ENCODE measurements at places on chromosomes 4 and X. TPM values are rescaled to one million over a fixed set of nuclear protein-coding genes. Genes with fewer than 3 reads are reported as not detected.
A peak's percentile ranks its signal among the peaks of the same experiment; 100 is the strongest.

DNA sequence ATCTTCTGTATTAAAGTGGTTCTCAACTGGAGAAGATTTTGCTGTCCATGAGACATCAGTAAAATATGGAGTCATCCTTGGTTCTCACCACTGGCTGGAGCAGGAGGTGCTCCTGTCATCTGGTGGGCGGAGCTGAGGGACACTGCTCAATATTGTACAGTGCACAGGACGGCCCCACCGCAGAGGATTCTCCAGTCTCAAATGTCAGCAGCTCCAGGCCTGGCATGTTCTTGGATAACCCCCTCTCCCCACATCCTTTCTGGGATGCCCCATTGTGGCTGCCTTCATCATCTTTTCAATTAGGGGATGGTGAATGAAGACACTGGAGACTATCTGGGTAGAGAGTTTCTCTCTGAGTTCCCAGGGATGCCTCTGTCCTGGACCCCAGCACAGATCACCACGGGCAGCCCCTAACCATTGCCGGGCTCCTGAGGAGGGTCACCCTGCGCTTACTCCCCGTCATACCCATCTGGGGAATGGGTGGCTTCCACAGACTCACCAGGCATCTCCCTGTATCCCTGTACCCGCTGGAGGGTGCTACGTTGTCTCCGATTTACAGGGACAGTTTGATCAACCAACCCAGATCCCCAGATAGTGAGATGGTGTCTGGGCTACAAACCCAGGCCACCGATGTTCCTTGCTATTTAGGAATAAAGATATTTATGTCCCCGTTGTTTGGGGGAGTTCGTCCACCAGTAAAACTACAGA is 21.9 kb upstream of the P2RY8 start:
- no peaks in the 10 kb centered on the region for H3K36me3 ChIP-seq
- H3K4me1 ChIP-seq = no peaks in the 10 kb centered on the region
- H3K27me3 ChIP-seq = peaks cover 2% of the 10 kb centered on the region
- no peak overlapping the region for H3K4me3 ChIP-seq
- H3K27ac ChIP-seq = no peak overlapping the region
- DNase-seq = no peak

DNA sequence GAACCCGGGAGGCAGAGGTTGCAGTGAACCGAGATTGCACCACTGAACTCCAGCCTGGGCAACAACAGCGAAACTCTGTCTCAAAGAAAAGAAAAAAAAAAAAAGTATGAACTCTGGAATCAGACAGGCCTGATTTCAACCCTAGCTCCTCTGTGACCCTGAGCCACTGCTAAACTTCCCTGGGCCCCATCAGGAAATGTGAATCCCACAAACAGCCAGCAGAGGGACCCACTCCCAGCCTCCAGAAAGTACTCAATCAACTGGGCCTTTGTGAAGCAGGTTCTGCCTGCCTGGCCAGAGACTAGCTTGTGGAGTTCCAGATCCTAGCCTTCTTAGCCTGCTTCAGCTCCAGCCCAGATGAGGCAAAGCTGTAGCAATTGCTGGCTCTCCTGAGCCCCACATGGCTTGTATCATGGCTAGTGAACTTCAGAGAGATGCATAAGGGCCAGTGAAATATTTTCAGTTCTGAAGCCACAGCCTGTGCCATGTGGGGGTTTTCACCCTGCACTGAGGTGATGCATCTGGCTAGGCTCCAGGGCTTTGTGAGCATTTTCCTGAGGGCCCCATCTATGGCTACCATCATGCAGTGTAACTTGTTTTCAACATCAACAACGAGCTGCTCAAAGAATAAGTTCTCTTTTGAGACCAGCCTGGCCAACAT is 7.2 kb upstream of the IDS start:
- H3K27me3 ChIP-seq = peaks cover 2% of the 10 kb centered on the region
- H3K4me3 ChIP-seq = no peak overlapping the region
- no peaks in the 10 kb centered on the region for H3K36me3 ChIP-seq
- no peaks in the 10 kb centered on the region for H3K4me1 ChIP-seq
- no peak overlapping the region for H3K27ac ChIP-seq
- peak; percentile 51 for DNase-seq

DNA sequence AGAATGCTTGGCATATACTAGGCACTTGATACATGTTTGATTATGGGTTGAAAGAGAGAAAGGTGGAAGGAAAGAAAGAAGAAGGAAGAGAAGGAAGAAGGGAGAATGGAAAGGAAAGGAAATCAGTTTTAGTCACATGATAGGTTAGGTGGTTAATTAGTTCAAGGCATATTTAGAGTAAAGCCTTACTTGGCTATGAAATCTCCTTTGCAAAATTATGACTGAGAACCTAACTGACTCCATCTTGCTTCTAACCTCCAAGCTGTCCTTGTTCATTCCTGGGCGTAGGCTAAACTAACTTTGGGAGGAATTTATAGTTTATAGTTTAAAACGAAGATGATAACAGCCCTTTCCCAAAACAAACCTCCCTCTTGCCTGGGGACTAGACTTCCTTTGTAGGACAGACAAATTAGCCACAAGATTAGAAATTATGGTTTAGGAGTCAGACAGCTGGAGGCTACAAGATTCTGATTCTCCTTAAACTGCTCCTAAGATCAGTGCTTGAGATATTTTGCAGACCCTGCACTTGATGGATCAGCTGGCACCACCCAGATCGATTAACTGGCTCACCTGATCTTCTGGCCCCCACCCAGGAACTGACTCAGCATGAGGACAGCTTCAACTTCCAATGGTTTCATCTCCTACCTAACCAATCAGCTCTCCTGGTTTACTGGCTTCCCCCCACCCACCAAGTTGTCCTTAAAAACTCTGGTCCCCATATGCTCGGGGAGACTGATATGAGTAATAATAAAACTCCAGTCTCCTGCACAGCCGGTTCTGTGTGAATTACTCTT is 55.0 kb downstream of the TXK start:
- no peak for DNase-seq
- no peaks in the 10 kb centered on the region for H3K36me3 ChIP-seq
- no peak overlapping the region for H3K27ac ChIP-seq
- H3K4me3 ChIP-seq = no peak overlapping the region
- H3K4me1 ChIP-seq = no peaks in the 10 kb centered on the region

DNA sequence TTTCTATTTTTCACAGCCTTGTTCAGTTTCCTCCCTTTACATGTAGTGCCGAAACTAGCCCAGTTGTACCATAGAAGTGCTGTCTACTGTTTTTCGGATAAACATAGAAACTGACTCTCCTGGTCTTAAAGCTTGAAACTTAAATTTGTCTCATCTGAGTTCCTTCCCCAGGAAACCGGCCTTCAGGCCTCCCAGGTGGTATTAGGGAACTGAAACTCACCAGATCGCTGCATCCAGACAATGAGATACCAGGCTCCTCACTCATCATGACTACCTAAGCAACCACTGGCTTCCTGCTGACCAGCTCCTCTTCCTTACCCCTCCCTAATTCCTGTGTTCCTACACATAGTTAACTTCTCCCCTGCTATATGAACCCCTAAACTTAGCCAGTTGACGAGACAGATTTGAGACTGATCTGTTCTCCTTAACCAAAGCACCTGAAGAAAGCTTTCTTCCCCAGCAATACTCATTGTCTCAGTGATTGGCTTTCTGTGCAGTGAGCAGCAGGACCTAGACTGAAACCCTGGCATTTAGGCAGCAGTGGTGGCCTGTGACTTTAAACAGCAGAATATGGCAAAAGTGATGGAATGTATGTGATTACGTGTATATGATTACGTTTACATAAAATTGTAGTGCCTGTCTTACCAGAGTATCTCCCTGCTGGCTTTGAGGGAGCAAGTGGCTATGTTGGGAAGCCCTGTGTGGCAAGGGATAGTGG is 959.1 kb upstream of the LCORL start:
- no peaks in the 10 kb centered on the region for H3K27me3 ChIP-seq
- H3K27ac ChIP-seq = no peak overlapping the region
- DNase-seq = no peak
- no peak overlapping the region for H3K4me3 ChIP-seq

Gene DMD
- 1.7 TPM for total RNA-seq

GRCh38 chr4:133596459-133596858 is 447.4 kb downstream of the PCDH10 start:
- H3K27me3 ChIP-seq = no peaks in the 10 kb centered on the region
- no peak for DNase-seq
- no peak overlapping the region for H3K4me3 ChIP-seq

DNA sequence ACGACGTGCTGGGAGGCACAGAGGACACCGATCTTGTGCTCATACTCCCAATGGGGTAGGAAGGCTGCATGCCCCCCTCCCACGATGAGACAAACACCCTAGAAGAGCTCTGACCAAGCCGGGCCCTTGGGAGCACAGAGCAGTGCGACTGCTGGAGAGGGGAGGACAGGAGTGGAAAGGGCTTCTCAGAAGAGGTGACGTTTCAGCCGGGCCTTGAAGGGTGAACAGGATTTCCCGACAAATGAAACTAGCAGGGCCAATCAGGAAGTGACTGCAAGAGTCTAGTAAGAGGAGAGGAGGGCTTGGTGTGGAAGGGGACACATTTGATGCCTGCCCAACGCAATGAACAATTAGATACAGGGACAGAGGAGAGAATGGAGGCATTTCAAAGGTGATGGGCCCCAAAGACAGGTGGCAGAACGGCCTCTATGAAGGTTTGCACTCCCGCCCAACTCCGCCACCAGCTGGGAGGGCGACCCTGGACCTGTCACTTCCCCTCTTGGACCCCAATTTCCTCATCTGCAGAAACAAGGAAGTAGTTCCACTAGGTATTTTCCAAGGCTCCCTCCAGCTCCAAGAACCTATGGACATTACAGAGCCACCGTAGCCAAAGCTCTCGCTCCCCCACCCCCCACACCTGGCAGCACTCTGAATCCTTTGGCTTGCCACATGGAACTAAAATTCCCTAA is 3.9 kb downstream of the HCFC1 start:
- no peak for DNase-seq
- peak overlapping the region; percentile 71 for H3K27ac ChIP-seq
- H3K4me1 ChIP-seq = peaks cover 17% of the 10 kb centered on the region
- peaks cover 2% of the 10 kb centered on the region for H3K27me3 ChIP-seq
- H3K36me3 ChIP-seq = no peaks in the 10 kb centered on the region
- peak overlapping the region; percentile 92 for H3K4me3 ChIP-seq

Gene PIN4
- total RNA-seq = 19.5 TPM

DNA sequence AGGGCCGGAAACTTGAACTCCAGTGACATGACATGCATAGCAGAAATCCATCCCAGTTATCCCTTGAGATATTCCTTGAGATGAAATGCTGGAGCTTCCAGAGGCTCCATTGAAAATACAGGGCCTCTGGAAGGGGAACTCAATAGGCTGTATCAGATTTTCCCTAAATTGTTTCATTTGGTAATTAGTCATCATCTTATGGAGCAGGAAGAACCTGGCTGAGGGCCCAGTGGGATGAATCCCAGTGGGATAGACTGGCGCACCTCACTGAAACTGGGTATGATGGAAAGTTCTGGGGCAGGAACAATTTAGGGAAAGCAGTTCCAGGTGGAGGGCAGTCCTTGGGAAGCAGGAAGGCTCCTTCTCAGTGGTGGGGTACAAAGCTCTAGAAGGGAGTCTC is 307.8 kb upstream of the DIPK2B start:
- no peak overlapping the region for H3K4me3 ChIP-seq
- H3K4me1 ChIP-seq = peaks cover 1% of the 10 kb centered on the region
- no peaks in the 10 kb centered on the region for H3K27me3 ChIP-seq
- H3K36me3 ChIP-seq = no peaks in the 10 kb centered on the region

DNA sequence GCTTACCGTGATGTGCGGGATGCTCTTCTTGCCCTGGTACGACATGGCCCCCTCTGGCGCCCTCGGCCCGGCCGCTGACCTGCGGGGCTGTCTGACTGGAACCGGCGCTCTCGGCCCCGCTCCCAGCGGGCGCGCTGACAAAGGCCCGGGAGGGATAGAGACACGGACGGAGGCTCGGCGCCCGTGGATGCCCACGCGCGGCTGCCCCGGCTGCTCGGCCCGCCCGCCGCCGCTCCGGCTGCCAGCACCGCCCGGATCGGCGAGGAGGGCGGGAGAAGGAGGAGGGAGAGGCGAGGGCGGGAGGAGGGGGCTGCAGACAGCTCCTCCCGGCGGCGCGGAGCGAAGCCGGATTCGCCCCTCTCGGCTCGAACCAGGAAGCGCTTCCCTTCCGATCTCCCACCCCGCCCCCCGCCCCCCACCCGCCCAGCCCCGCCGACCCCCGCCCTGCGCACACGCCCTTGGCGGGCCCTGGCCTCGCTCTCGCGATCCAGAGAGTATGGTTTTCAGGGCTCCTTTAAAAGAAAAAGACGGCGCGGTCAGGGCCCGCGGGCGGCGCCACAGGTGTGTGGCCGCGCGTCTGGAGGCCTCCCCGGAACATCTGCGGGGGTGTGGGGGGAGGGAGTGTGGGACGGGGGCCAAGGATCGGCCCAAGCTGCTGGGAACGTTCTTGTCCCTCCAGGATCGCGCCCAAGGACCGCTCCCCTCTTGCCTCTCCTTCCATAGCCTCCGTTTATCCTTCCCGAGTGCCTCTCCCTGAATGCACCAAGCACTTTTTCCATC is 4.5 kb downstream of the CRMP1 start:
- DNase-seq = peak; percentile 87
- peaks cover 52% of the 10 kb centered on the region for H3K27me3 ChIP-seq
- H3K36me3 ChIP-seq = peaks cover 6% of the 10 kb centered on the region
- peak overlapping the region; percentile 97 for H3K4me3 ChIP-seq

DNA sequence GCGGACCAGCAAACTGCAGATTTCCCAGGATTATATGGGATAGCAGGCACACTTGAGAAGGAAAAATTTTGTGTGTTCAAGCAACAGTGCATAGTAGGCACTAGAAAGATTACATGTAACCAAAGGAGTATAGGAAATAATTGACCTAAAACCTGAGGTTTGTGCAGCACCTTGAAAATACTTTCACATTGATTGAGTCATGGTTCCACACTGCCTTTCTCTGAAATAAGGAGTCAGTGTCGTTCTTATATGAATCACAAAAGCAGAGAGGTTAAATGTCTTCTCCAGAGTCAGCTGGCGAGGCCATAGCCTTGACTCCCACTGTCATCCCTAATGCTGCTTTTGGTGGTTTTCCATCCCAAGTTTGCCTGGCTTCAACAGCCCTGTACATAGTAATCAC is 138.9 kb downstream of the SOWAHB start:
- peaks cover 1% of the 10 kb centered on the region for H3K27me3 ChIP-seq
- H3K4me1 ChIP-seq = peaks cover 6% of the 10 kb centered on the region
- DNase-seq = no peak
- no peak overlapping the region for H3K27ac ChIP-seq
- no peak overlapping the region for H3K4me3 ChIP-seq
- no peaks in the 10 kb centered on the region for H3K36me3 ChIP-seq

Gene LEF1
- 0.98 TPM for total RNA-seq

GRCh38 chr4:152780267-152780778 is 569 bp downstream of the ARFIP1 start:
- peak overlapping the region; percentile 92 for H3K27ac ChIP-seq
- no peaks in the 10 kb centered on the region for H3K36me3 ChIP-seq
- peaks cover 23% of the 10 kb centered on the region for H3K4me1 ChIP-seq

DNA sequence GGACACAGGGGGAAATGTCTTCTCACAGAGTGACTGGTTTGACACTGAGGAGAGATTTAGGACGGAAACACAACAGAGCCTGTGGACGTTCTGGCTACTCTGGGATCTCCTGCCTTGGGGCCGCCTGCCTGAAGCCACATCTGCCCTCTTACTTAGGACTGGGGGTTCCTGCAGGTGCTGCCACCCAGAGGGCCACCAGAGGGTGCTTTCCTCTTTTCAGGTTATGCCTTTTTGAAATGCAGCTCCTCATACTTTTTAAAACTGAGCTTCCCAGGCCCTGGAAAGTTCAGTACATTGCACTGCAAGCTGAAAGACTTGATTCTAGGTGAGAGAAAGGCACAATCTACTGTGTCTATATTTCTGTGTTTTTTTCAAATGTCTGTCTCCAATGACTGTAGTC is 92.2 kb upstream of the PGRMC2 start:
- no peak overlapping the region for H3K4me3 ChIP-seq
- H3K4me1 ChIP-seq = no peaks in the 10 kb centered on the region
- peak; percentile 20 for DNase-seq
- no peak overlapping the region for H3K27ac ChIP-seq
- H3K36me3 ChIP-seq = peaks cover 4% of the 10 kb centered on the region
